CD4-positive, alpha-beta T cell treated with Interleukin-2 at 100 ng/mL for 4 hours (primary cell): ENCODE measurements at places on chromosomes 7 and 10.

DNA sequence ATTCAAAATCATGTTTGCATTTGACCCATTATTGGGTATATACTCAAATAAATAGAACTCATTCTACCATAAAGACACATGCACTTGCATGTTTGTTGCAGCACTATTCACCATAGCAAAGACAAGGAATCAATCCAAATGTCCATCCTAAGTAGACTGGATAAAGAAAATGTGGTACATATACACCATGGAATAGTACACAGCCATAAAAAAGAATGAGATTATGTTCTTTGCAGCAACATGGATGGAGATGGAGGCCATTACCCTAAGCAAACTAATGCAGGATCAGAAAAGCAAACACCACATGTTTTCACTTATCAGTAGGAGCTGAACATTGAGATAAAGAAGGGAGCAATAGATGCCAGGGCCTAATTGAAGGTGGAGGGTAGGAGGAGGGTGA, 12.0 kb upstream of the HHEX start:
- DNase-seq, result no peak

- DNase-seq, result no peak
Observed at GRCh38 chr7:158559356-158559755, 28.3 kb downstream of the PTPRN2 start.

- DNase-seq, result no peak
Observed at GRCh38 chr7:81079746-81080145, 160.9 kb upstream of the SEMA3C start.

DNA sequence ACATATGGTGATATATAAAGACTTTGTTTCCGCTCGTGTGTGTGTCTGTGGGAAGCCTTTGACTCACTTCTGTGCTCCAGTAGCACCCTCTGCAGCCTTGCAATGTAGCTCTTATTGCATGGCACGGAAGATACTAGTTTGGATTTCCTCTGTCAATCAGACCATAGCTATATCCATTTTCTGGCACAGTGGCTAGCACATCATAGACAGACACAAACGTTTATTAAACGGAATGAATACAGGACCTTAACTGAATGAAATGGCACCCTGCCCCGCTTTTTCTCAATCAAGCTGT, 124.0 kb upstream of the PTPN20 start:
- peak; percentile 26 for DNase-seq

- no peak for DNase-seq
Observed at GRCh38 chr7:148676291-148676690, 22.4 kb upstream of the CUL1 start.

- no peak for DNase-seq
Observed at GRCh38 chr10:27439101-27439500, 65.0 kb upstream of the RAB18 start.

- DNase-seq, result peak; percentile 14
Observed at GRCh38 chr10:48608279-48608681, 3.4 kb upstream of the ARHGAP22 start.

DNA sequence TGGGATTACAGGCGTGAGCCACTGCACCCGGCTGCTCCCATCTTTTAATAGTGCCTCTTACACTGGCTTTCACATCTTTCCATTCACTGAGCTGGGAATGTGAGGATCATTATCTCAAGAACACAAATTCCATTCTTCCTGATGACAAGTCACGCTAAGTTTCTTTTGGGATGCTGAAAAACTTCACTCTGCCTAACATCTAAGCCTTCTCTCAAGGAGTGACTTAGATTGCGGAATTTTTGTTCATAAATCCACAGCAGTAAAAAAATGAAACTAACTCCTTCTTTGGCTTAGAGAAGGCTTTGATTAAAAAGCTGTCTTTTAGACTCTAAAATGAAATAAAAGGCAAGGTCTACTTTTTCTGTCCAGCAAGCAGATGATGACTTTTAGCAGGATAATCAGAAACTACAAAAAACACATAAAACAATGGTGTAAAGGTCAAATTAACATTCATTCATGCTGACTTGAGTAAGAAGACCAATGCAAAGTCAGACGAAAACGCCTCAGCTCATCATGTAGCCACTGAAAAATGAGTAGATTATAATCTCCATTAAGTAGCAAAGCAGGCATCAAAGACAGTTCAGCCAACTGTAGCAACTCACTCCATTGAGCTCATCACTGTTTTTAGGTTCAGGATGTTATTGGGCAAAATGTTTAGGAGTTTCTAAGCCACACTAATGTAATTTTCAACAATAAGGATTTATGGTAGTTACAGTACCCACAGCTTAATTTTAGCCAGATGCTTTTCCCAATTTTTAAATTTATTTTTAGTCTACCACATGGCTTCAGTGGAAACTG, 178.8 kb downstream of the ELMO1 start:
- DNase-seq, result no peak

DNA sequence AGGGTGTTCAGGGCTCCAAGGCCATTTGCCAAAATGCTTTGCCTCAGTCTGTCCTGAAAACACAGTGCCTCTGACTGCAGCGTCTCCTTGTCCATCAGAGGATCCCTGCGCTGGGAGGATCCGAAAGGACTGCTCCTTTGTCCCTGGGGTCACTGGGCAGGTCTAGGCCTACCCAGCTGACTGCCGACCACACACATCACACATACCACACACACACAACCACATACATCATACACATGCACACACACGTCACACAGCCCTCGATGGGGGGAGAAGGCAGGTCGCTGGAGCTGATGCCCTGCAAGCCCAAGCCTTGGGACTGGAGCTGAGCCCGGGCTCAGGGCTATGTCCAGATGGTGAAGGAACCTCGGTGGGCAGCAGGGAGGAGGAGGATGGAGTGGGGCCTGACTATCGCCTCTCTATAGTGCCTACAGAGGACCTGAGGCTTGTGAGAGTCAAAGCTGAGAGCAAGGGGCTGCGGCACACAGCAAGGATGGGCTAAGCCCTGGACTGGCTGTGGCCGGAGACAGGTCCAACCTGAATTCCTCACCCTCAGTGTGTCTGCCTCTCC, 29.1 kb downstream of the GPRIN2 start:
- no peak for DNase-seq

DNA sequence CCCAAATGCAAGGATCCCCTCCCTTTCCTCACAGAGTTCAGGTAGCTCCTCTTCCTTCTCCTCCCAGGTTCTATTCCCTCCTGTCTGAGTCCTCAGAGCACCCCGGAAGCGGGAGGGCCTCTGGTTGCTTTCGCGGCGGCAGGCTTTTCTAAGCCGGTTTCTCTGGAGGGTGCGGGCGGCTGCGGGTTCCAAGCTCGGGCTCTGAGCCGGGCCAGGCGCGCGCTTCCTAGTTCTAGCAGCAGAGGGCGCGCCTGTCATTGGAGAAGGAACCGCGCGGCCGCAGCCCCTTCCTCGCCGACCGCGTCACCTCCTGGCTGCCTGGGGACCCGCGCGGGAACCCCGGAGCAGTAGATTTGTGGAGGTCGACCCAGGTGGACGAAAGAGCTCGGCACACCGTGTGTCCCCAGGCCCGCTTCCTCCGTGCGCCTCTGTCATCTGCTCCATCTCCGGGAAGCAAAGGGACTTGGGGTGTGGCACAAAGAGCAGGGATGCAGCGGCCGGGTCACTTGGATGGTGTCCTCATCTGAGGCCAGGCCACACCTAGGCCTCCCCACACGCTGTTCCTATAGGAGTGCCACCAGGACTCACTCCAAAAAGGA, 389.0 kb upstream of the PODXL start:
- no peak for DNase-seq

- DNase-seq, result no peak
Observed at GRCh38 chr10:53005612-53006345, 233.2 kb upstream of the MBL2 start.

GRCh38 chr10:132392184-132392800, 4.7 kb upstream of the PWWP2B start:
- DNase-seq, result no peak

- peak; percentile 62 for DNase-seq
Observed at GRCh38 chr7:139118234-139118804, 8.8 kb upstream of the ZC3HAV1 start.

GRCh38 chr7:35700865-35701264, 5.9 kb upstream of the HERPUD2 start:
- no peak for DNase-seq

GRCh38 chr7:70432567-70433001, 699.4 kb upstream of the GALNT17 start:
- no peak for DNase-seq

DNA sequence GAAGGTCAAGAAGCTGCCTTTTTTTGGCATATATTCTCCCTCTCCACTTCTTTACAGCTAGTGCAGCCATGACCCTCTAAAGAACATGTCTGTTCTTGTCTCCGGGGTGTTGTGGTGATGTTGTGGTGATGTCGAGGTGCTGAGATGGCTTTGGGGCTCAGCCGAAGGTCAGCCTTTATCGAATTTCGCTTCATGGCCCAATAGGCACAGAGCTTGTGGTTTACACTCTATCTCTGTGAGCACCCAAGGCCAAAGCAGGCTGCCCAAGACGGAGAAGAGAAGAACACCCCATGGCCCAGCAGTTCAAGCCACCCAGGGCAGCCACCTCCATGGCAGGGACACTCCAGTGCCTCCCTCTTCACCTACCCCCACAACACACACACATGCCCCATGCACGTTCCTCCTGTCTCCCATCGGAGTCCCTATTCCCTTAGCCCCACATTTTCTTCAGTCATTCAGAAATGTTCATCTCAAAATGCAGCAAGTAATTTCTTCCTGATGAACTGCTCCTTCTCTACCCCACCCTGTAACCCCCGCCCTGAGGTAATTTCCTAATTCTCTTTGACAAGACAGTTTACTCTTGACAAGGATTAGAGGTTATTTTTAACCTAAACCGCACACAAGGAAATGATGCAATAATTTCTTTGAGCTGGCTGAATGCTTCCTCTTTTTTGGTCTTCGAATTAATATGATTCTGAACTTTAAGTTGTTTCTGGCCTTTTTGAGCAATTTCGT, 18.6 kb upstream of the ADRB1 start:
- DNase-seq, result peak; percentile 31

DNA sequence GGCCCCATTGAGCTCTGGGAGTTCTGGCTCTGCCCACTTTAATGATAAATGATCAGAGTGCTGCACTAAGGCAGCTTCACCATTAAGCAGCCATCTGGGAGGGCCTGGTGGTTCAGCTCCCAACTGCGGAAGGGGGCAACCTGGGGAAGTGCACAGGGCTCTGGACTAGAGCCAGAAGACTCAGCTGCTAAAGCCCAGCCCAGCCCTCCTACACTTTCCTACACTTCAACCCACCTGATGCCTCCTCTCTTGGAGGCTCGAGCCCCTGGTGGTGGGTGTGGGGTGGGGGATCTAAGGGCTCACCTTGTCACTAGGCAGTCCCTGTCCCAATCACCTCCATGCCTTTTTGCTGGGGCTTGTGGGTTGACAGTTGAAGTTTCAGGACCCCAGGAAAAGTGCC, 60.6 kb upstream of the ANTXRL start:
- no peak for DNase-seq

GRCh38 chr7:105388356-105389087, at the start of gene SRPK2:
SRPK2 (minus strand) TSS chr7:105388921.
- peak; percentile 74 for DNase-seq

GRCh38 chr10:26555719-26556368, 117.7 kb downstream of the APBB1IP start:
- no peak for DNase-seq

DNA sequence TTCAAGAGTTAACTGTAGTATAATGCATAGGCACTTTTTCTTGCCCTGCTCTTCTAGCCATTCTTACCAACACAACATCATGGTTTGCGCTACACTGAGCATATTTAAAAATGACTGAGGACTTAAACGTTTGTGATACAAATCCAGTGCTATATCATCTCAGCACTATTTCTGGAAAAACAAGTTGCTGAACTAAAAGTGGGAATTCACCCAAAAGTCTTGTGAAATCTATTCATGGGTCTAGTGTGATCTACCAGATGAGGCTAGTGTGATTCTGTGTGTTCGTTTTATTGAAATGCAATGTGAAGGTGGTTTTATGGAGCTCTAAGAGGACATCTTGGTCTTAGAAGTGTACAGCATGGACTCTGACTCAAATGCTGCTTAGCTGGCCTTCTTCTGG, 584.6 kb upstream of the POM121L12 start:
- no peak for DNase-seq

DNA sequence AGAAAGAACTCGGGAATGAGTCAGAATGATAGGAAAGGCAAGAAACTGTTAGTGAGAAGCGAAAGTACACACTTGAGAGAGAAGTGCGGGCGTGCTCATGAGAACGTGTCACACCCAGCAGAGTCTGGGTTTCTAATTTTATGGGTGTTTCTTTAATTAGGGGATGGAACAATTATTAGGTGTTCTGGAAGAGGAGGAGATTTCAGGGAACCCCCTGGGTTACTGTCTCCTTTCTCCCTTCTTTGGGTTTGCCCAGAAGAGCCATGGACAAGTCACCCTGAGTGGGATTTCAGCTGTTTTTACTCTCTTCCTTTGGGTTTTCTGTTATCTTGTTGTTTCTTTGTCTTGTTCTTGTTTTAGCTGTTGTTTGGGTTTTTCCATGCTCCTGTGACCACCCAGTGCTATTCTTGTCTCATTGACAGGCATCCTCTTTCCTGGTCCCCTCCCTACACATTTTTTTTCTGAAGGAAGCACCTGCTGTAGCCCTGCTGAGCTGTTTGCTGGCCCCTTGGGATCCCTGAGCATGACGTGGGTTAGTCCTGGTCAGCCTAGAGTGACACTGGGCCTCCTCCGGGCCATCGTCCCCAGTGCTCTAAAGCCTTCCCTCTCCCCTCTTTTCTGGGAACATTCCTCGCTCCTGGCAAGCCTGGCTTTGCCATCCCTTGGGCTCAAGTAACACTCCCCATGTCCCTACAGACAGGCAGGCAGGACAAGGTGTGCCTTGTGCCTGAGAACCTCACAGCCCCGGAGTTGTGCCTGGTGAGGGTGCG, 3.5 kb downstream of the SH2D4B start:
- no peak for DNase-seq

GRCh38 chr7:136635751-136636150, 232.7 kb upstream of the CHRM2 start:
- DNase-seq, result no peak

DNA sequence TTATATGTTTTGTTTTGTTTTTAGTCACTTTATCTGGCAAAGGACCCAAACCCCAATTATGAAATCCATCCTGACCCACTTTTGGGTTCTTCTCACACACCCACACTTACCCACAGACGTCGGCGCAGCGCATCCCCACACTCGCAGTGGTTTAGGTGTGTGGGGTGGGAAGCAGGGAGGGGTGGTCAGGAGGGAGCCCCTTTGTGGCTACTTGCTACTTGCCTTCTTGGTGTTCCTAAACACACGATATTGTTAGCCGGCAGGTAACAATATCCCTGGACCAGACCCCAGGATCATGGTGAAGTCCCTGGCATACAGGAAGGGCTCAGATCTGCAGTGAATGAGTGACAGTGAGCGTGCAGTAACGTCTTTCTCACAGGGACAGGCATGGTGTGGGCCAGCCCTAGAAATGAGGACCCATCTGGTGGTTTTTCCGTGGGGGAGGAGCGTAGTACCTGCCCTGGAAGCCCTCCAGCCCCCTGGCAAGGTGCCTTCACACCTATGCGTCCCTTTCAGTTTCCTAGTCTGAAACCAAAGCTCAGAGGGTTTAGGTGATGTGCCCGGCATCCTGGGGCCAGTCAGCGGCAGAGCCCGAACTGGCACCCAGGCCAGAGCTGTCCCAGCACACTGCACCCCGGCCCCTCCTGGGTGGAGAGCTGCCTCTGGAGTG, 4.4 kb downstream of the SPOCK2 start:
- peak; percentile 72 for DNase-seq
